ENCODE measurements at places on chromosomes 5 and 9.

DNA sequence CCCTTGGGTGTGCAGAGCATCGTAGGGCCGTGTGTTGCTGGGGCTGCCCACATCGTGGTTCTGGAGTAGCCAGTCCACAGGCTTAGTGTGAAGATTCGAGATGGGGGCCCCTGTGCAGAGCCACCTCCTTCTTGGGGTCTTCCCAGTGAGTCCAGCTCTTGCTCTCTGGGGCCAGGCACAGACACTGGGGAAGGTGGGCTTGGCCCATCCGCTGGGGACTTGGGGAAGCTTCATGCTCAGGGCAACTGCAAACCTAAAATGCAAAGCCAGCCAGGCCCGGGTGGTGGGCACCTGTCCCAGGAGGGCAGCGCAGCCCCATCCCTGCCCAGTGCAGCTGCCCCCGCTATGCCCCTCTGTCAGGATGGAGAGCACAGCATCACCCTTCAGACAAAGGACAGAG is 46.4 kb upstream of the LRRC14B start:
- no peaks in the 10 kb centered on the region for H3K36me3 ChIP-seq
- no peaks in the 10 kb centered on the region for H3K27me3 ChIP-seq
- no peak for DNase-seq
- H3K27ac ChIP-seq: no peak overlapping the region
- H3K4me3 ChIP-seq: no peak overlapping the region

DNA sequence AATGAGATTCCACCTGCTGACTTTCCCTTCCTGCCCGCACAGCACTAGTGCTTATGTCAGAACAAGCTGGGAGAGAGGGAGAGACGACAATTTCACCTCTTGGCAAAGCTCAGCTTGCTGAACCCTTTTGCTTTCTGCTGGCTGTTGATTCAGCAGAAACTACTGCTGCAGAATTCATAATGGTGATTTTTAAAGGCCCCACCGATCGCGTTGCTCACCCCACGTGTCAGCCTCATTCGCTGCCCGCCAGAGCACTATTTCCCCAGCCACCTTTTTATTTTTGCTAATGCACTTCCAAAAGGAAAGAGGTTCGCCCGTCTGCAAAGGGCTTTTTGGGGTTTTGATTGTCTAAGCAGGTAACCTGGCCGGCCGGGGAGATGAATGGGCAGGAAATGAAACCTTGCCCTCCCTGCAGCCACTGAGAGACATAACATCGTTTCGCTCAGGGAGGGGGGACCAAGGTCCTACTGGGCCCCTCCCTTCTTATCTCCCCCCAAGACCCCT is 1.3 kb downstream of the PPP2R2B start:
- DNase-seq: no peak
- peak overlapping the region; percentile 31 for H3K4me3 ChIP-seq
- H3K4me1 ChIP-seq: no peaks in the 10 kb centered on the region
- H3K27me3 ChIP-seq: peaks cover 2% of the 10 kb centered on the region
- no peaks in the 10 kb centered on the region for H3K36me3 ChIP-seq
- H3K27ac ChIP-seq: no peak overlapping the region

DNA sequence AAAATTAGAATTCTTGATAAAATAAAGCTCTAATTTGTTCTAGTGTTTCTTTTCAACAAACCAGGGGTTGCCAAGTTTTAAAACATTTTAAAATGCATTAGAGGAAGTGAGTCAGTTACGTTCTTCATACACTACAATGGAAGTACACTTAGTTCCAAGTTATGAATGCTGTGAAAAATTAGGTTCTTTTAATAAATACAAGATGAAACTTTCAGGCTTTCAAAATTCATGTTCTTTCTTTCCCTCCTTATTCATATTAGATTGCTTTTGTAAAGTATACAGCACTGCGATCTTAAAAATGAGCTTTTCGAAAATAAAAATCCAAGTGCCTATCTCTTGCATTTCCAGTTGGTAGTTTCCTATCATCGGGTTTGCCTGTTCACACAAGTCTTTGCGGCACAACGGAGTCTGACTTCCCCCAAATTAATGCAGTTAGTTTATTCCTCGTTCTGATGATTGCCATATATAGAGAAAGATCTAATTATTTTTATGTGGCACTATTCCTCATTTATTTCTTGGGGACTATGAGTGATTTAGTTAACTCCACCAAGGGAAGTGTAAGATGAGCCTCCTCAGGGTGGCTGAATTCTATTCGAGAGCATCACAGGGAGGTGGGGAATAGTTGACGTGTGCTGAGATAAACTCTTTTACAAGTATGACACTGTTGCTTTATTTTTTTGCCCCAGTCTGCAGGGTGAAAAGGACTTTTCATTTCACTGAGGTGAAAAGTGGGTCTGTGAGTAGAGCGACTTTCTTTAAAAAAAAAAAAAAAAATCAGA is 238.2 kb downstream of the CD180 start:
- no peak for DNase-seq
- H3K27ac ChIP-seq: peak overlapping the region; percentile 25
- no peaks in the 10 kb centered on the region for H3K27me3 ChIP-seq
- peaks cover 5% of the 10 kb centered on the region for H3K4me1 ChIP-seq
- H3K36me3 ChIP-seq: no peaks in the 10 kb centered on the region
- peak overlapping the region; percentile 26 for H3K4me3 ChIP-seq

- H3K4me3 ChIP-seq: no peak overlapping the region
- no peaks in the 10 kb centered on the region for H3K4me1 ChIP-seq
- no peaks in the 10 kb centered on the region for H3K27me3 ChIP-seq
Measured at GRCh38 chr5:33852319-33852718, 39.5 kb downstream of the ADAMTS12 start.

GRCh38 chr5:131974016-131974415 is 28.6 kb upstream of the MEIKIN start:
- no peak overlapping the region for H3K27ac ChIP-seq
- DNase-seq: no peak
- H3K4me3 ChIP-seq: no peak overlapping the region
- no peaks in the 10 kb centered on the region for H3K36me3 ChIP-seq

- no peaks in the 10 kb centered on the region for H3K27me3 ChIP-seq
- no peak overlapping the region for H3K27ac ChIP-seq
- DNase-seq: no peak
- no peaks in the 10 kb centered on the region for H3K4me1 ChIP-seq
Measured at GRCh38 chr5:174760721-174761120, 36.3 kb downstream of the MSX2 start.

GRCh38 chr5:163917747-163918146 is 412.3 kb downstream of the MAT2B start:
- H3K4me3 ChIP-seq: no peak overlapping the region
- no peaks in the 10 kb centered on the region for H3K27me3 ChIP-seq
- no peaks in the 10 kb centered on the region for H3K4me1 ChIP-seq
- DNase-seq: no peak
- H3K36me3 ChIP-seq: no peaks in the 10 kb centered on the region

- no peaks in the 10 kb centered on the region for H3K4me1 ChIP-seq
- H3K4me3 ChIP-seq: no peak overlapping the region
- H3K27ac ChIP-seq: no peak overlapping the region
- H3K36me3 ChIP-seq: no peaks in the 10 kb centered on the region
Measured at GRCh38 chr5:139611703-139612584, 36.2 kb upstream of the CXXC5 start.

- H3K4me1 ChIP-seq: no peaks in the 10 kb centered on the region
- no peak for DNase-seq
- no peaks in the 10 kb centered on the region for H3K36me3 ChIP-seq
- no peak overlapping the region for H3K4me3 ChIP-seq
- no peaks in the 10 kb centered on the region for H3K27me3 ChIP-seq
Measured at GRCh38 chr5:176987583-176987982, 19.0 kb downstream of the UIMC1 start.

DNA sequence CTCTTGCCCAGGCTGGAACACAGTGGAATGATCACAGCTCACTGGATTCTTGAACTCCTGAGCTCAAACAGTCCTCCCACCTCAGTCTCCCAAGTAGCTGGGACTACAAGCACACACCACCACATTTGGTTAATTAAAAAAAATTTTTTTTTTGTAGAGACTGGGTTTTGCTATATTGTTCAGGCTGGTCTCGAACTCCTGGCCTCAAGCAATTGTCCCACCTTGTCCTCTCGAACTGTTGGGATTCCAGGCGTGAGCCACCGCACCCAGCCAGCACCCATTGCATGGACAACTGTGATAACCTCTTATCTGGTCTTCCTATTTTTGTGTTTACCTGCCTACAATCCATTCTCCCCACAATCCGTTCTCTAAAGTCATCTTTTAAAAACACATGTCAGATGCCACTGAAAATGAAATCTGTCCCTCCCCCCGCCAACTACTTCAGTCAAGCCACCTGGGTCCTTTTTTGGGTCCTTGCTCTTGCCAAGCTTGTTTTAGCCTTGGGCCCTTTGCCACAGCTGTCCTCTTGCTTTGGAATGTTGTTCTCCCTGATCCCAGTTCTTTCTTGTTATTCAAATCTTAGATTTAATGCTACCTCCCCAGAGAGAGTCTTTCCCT is 250.5 kb downstream of the PIK3R1 start:
- H3K27me3 ChIP-seq: no peaks in the 10 kb centered on the region
- no peaks in the 10 kb centered on the region for H3K4me1 ChIP-seq
- H3K36me3 ChIP-seq: no peaks in the 10 kb centered on the region
- H3K4me3 ChIP-seq: no peak overlapping the region
- H3K27ac ChIP-seq: peak overlapping the region; percentile 37
- peak; percentile 68 for DNase-seq
